Caco-2 (cell line): ENCODE measurements at places on chromosomes 6 and 20. TPM values are rescaled to one million over a fixed set of nuclear protein-coding genes. Genes with fewer than 3 reads are reported as not detected.

BHLHE23 gene
- total RNA-seq: 0.49 and 0.95 TPM in 2 replicates

TNNC2 gene
- not detected in 2 replicates for total RNA-seq

COL19A1 gene
- not detected in 2 replicates for total RNA-seq

ALDH8A1 gene
- 0.21 and 0.29 TPM in 2 replicates for total RNA-seq

PI16 gene
- not detected in 2 replicates for total RNA-seq

DNA sequence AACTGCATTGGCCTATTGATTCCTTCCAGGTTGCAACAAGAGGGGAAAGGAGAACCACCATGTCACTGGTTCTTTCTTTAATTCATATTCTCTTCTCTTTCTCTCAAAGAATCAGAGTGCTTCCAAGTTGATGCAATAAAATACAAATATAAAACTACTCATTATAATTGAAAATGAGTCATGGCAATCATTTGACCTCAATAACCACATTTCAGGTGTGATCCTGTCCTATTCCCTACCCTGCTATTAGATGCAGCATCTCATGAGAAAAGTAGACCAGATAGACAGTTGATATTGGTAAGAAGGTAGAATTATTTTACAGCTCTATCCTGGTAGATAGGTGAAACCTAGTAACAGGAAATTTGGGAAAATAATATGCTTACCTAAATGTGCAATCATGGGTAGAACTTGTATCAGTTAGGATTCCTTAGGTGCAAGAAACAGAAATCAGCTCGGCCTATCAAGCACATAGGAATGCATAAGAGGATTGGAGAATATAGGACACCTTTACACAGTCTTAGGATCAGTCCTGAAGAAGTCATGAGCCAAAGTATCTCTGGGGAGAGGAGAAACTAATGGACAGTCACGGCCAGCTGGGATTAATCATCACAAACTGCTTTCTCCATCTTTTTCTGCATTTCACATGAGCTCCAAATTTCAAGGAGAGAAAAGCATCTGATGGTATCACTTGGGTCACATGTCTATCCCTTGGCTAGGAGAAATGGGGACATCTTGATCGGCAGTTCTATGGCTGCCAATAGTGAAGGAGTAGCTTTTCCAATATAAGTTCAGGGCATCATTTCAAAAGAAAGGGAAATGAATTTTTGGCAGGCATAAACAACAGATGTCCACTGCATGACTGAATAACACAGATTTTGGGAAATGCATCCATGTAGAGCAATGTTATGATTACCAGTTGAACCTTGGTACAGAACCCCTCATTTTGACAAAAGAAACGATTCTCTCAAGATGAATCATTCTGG, 19.3 kb upstream of the RNF146 start:
- no peak for DNase-seq
- H3K27me3 ChIP-seq: no peaks in the 10 kb centered on the region
- no peaks in the 10 kb centered on the region for H3K36me3 ChIP-seq
- H3K4me3 ChIP-seq: no peak overlapping the region
- H3K27ac ChIP-seq: no peak overlapping the region
- no peaks in the 10 kb centered on the region for H3K4me1 ChIP-seq

DNA sequence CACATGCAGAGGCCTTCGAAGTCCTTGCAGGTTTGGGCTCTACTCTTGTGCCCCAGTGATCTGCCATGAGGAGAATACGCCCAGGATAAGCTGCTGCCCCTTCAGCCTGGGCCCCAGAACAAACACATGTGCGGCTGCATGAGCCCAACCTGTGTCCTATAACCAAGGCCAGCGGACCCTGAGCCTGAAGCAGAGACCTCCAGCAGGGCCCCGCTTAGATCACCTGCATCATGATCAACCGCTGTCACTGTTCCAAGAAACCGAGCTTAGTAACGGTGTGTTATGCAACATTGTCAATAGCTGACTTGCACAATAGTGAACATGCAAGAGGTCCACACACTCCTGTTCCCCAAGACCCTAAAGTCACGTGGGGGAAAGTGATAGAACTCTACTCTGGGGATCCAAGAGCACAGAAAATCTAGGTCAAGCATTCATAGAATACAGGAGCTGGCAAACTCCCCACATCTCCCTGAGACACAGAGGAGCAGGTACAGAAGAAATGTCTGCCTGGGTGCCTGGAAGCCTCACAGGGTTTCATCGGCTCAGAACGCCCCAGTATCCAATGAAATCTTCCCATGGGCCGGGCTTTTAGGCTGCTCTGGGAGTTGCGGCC, 136.2 kb downstream of the BMP7 start:
- no peak overlapping the region for H3K27ac ChIP-seq
- H3K36me3 ChIP-seq: no peaks in the 10 kb centered on the region
- no peaks in the 10 kb centered on the region for H3K4me1 ChIP-seq

DNA sequence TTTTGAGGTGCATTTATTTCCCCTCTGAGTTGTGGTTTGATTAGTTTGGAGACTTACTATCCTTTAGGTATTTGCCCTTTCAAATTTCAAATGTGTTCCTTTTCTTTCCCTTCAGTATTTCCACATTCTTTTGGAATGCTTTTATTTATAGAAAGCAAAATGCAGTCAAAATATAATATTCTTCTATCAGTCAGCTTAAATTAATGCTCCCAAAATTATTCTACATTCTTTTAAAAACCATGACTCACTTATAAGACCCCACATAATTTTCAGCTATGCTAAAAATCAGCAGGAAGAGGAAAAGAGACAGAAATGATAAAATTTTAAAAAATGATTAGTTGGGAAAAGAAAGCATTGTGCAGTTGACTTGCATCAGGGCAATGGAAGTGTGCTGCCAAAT, 180.0 kb upstream of the SMLR1 start:
- H3K4me3 ChIP-seq: no peak overlapping the region
- H3K36me3 ChIP-seq: no peaks in the 10 kb centered on the region
- DNase-seq: no peak
- no peaks in the 10 kb centered on the region for H3K27me3 ChIP-seq

- DNase-seq: peak; percentile 84
- no peaks in the 10 kb centered on the region; the same call in 1 of the 2 replicates for H3K36me3 ChIP-seq
- no peaks in the 10 kb centered on the region for H3K27me3 ChIP-seq
These were observed at the start of gene PERP for GRCh38 chr6:138107078-138107751. Gene PERP (minus strand): TSS chr6:138107419. CDS start chr6:138107340, 79 bp downstream.
